ENCODE measurements at places on chromosomes 11 and 22.

DNA sequence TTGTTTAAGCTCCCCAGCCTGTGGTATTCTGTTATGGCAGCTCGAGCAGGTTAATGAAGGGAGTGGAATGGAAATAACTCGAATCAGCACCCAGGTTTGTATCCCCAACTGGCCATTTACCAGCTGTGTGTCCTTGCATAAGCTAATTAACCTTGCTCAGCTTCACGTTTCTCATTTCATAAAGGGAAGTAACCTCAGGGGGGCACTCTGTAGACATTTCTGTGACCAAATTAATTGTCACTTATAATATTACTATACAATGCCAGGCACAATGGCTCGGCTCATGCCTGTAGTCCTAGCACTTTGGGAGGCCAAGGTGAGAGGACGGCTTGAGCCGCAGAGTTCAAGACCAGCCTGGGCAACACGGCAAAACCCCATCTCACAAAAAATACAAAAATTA lies 13.8 kb downstream of the ADA2 start:
- no peak for DNase-seq

DNA sequence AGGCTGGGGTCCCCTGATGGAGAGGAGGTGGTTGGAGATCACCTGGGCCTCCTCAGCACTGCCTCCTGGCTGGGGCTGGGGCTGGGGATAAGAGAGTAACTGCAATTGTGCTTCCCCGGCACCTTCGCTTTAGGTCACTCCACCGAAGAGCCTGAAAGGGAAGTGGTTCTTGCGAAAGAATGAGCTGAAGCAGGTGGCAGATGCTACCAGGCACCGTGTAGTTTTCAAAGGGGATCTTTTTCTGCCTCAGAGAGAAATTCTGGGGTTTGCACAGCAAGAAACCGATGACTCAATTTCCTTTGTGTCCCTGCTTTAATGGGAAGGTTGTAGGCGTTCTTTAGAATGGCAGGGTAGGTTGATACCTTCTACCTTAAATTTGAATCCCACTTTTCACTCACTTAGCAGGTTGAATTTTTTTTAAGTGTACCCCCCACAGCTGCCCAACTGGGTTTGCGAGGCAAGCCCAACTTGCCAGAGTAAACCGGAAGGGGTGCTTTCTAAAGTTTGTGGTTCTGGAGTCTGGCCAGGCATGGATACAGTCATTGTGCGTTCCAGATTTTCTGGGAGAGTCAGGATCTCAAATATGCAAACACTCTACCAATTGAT lies 5.3 kb downstream of the CD44 start:
- DNase-seq = peak; percentile 73

DNA sequence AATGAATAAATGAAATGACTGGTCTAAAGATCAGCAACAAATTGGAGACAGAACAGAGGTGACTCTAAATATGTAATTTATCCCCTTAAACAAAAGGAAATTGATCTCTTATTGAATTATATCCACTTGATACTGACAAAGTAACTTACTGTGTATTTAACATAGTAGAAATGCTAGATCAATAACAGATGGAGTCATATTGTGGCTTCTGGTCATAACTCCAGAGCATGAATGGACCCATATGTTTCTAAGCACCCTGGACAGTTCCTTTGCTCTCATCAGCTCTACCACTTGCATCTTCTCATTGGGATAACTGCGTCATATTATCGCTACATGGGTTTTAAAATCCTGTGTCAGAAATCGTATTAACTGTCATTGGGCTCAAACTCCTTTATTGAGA lies 222.3 kb downstream of the ETS1 start:
- peak; percentile 18 for DNase-seq

GRCh38 chr11:110524238-110524637 lies 94.5 kb downstream of the FDX1 start:
- DNase-seq = no peak

- peak; percentile 67 for DNase-seq
These were observed 12.2 kb downstream of the BCL9L start for GRCh38 chr11:118913411-118914125.

DNA sequence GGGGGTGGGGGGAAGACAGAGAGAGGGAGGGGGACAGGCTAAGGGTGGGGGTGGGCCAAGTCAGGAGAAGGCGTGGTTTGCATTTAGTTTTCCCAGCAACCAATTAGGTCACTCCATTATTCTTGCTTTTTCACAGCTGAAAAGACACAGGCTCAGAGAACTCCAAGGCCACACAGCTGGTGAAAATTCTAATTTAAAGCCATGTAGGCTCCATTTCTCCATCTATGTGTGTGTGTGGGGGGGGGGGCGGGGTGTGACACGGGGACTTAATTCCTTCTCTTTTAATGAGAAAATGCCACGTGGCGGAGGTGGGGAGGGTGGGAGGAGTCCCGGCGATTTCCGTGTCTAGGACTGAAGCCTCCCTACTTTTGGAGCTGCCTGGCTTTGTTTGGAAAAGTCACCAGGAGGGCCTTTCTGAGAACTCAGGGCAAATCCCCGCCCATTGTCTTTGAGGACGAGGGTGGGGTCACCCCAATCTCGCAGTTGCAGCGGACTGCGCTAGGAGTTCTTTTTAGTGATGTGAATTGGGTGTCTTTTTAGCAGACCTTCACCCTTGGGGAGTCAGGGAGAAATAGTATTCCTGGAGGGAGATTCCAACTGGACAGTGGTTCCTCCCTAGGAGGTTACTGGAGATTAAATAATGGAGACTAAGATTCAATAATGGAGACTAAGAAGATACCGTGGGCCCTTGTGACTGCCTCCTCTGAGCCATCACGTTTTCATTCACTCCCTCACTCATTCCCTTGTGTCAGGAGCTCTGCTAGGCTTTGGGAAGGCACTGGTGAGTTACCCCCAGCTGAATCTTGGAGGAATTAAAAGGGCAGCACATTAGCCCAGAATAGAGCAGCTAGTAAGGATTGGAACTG lies 36.4 kb upstream of the PTPRJ start:
- no peak for DNase-seq

GRCh38 chr11:2269601-2270321 lies 627 bp downstream of the ASCL2 start:
- DNase-seq = peak; percentile 22

DNA sequence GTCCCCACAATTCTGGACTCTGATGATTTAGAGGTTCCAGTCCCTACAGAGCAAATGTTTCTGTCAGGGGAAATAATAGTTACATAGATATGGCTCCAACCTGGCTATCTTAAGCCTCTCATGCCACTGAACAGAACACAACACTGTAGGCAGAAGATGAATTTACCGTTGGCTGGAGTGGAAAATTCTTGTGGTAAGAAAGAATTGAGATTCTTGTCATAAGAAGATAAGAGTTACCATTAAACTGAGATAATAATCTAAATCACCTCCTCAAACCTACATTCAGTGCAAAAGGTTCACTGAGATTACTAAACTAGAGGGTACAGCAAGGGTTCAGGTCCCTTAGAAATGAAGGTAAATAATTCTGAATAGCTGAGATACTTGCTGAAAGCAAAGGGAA lies 10.1 kb upstream of the NAALAD2 start:
- DNase-seq = no peak

- no peak for DNase-seq
These were observed 10.5 kb upstream of the MS4A2 start for GRCh38 chr11:60077981-60078380.

DNA sequence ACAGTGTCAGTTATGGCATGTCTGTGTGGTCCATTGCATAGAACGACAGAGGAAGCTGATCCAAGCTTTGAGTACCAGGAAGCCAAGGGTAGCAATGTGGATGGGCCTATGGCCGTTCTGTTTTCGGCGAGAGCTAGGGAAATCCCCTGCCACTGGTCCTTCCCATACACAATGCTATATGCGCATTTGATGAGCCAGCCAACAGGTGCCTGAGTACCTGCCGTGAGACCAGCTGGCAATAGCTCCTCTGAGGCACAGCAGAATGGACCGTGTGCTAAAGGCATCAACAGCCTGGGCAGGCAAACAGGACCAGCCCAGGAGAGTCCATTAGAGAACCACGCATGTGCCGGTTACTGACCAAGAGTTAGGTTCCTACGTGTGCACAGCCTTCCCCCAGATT lies 753.0 kb downstream of the NTM start:
- DNase-seq = no peak

GRCh38 chr11:92865352-92865751 lies 104.1 kb upstream of the MTNR1B start:
- DNase-seq = no peak

- DNase-seq = no peak
These were observed 19.2 kb upstream of the SLC5A12 start for GRCh38 chr11:26741036-26741435.

DNA sequence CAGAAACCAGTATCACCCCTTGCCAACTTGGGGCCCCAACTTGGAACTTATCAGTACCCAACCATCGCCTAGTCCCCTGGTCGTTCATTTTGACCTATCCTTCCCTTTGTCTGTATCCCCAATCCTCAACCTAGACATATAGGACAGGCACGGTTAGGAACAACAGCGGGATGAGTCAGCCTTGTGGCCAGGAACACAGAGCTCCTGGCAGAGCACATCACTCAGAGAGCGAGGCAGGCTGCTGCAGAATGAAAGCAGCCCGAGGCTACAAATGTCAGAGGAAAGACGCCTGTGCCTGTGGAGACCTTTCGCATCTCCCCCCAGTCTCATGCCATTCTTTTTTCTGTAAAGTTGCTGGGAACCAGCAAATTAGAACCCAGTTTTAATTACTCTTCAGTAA lies 14.6 kb downstream of the DKK3 start:
- DNase-seq = no peak

DNA sequence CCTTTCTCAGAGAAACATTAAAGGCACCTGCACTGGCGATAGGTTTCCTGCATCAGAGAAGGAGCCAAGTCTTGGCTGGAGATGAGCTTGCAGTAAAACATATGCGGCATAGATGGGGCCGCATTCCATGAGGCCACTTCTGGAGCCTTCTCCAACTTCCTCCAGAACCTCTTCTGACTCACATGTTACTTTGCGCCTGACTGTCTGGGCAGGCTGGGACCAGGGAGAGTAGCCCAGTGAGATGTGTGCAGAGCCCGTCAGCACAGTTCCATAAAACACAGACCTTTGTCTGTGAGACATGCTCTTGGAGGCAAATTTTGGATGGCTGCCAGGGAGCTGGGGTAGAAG lies 55.4 kb upstream of the BID start:
- DNase-seq = no peak

GRCh38 chr11:120717042-120717441 lies 205.5 kb downstream of the GRIK4 start:
- DNase-seq = no peak

GRCh38 chr22:41927813-41928212 lies 1.2 kb upstream of the TNFRSF13C start:
- no peak for DNase-seq

GRCh38 chr22:27198518-27199035 lies 541.2 kb downstream of the MIAT start:
- no peak for DNase-seq

- no peak for DNase-seq
These were observed 41.6 kb downstream of the CD44 start for GRCh38 chr11:35180317-35181233.

DNA sequence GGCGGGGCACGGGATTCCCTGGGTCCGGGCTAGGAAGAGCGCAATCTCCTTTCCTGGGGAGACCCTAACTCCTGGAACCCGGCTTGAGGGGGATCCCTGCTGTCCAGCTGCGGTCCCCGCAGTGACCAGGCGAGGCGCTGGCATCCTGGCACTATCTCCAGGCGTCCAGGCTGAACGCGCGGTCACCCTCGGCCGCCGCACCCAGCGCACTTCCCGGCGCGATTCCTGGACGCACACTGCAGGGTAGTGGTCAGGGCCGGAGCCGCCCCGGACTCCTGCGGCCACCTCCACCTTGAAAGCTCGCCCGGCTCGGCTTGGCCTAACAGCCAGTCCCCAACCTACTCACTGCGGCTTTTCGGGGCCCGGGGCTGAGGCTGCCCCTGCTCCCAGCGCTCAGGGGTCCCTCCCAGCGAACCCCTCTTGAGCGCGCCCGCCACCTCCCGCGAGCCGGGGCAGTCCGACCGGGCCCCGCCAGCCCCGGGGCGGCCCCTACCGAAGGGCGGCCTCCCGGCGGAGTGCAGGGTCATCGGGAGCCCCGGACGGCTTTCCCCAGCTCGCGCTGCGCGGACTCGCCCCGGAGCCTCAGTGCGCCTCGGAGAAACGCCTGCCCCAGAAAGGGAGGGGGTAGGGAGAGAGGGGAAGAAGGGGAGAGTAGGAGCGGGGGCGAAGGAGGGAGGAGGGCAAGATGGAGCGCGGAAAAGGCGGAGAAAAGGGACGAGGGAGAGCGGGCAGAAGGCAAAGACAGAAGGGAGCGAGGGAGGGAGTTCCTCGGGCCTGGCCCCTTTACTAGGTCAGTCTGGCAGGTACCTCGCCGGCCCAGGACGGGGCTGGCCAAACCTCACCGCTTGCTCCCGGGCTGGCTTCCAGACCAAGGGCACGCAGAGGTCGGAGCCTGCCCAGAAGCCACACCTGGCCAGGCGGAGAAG lies 1.0 kb downstream of the POU2AF3 start:
- DNase-seq = no peak

GRCh38 chr11:62694455-62695167 lies 5.3 kb upstream of the LRRN4CL start:
- DNase-seq = peak; percentile 81

DNA sequence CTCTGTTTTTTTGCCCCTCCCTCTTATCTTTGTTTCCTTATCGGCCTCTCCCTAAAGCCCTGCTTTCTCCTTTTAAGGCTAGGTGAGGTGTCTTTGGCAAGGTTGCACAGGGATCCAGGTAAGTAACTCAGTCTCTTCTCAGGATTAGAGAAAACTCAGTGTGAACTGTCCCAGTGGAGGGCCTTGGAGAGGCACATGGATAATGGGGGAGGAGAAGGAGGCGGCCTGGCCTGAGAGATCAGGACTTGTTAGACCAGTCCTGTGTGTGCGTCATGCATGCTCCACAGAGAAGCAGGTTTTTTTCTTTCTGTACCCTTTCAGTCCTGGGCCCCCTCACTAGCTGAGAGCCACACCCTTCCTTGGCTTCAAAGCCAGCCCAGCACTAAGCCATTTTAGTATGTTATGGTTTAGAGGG lies 19.9 kb downstream of the CTNND1 start:
- no peak for DNase-seq

GRCh38 chr11:81301166-81301830 lies 1432.4 kb downstream of the FAM181B start:
- DNase-seq = no peak

DNA sequence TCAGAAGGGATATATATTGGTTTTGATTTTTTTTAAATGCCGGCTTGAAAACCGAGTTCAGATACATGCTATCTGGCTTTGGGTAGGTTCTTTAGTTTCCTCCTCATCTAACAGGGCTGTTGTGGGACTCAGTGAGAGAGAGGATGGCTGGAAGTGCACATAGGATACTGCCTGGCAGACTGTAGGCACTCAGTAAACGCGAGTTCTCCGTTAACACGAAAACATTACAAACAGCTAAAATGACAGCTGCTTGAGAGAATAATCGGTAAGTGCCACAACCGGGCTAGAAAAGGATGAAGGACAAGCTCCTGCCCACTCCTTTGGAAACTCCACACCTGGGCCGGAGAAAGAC lies 369 bp downstream of the XRRA1 start:
- peak; percentile 5 for DNase-seq

GRCh38 chr22:19996694-19997384 lies 19.8 kb downstream of the ARVCF start:
- DNase-seq = no peak

- no peak for DNase-seq
These were observed 53.7 kb upstream of the NECTIN1 start for GRCh38 chr11:119782739-119783072.
